ENCODE measurements at places on chromosomes 1 and 21. TPM values are rescaled to one million over a fixed set of nuclear protein-coding genes. Genes with fewer than 3 reads are reported as not detected.

RGS8 gene
- not detected for total RNA-seq

TSSK3 gene
- 3.9 TPM for total RNA-seq

C1orf226 gene
- total RNA-seq = 13.8 TPM

AIRE gene
- total RNA-seq = not detected

C1orf116 gene
- total RNA-seq = 22.2 TPM

RGS4 gene
- total RNA-seq = 6.7 TPM

SMG5 gene
- total RNA-seq = 35.7 TPM

MYOG gene
- not detected for total RNA-seq

CTH gene
- 5.3 TPM for total RNA-seq

LDLRAD1 gene
- total RNA-seq = not detected

CRYZL1 gene
- 49.4 TPM for total RNA-seq

GJB5 gene
- 0.73 TPM for total RNA-seq

CAPN8 gene
- total RNA-seq = 83.9 TPM

GSTM5 gene
- 4.6 TPM for total RNA-seq

Measured in breast epithelium (tissue), 4 donors.